ENCODE measurements at places on chromosomes 2 and 18.

- no peak for DNase-seq
These were observed 23.2 kb downstream of the DNAJC27 start for GRCh38 chr2:24948506-24948905.

DNA sequence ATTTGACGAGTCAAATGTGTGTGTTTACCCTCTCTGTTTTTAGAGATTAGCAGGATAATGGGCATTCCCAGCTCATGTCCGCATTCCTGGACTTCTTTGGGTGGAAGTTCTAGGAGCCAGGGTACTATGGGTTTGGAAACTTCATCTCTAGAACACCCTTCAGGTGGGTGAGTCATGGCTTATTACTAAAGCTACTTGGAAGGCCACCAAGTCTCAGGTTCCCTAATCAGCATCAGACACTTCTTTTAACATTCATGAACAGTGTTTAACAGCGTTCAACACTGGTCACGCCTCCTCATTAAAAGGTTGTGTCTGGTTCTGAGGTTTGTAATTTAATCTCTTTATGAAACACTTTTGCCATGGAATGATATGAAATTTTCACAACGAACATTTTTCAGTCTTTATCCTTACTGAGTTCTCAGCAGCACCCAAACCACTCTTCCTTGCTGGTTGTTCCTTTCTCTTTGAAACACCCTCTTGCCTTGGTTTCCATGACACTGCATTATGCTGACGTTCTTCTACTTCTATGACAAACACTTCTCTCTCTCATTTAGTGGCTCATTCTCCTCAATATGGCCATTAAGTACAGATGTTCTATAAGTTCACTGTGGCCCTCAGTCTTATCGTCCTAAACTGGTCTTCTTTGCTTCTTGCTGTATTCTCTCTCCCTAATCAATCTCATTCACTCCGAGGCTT is 49.3 kb downstream of the MMADHC start:
- no peak for DNase-seq

- DNase-seq: no peak
These were observed 4.5 kb downstream of the STK25 start for GRCh38 chr2:241503776-241504392.

DNA sequence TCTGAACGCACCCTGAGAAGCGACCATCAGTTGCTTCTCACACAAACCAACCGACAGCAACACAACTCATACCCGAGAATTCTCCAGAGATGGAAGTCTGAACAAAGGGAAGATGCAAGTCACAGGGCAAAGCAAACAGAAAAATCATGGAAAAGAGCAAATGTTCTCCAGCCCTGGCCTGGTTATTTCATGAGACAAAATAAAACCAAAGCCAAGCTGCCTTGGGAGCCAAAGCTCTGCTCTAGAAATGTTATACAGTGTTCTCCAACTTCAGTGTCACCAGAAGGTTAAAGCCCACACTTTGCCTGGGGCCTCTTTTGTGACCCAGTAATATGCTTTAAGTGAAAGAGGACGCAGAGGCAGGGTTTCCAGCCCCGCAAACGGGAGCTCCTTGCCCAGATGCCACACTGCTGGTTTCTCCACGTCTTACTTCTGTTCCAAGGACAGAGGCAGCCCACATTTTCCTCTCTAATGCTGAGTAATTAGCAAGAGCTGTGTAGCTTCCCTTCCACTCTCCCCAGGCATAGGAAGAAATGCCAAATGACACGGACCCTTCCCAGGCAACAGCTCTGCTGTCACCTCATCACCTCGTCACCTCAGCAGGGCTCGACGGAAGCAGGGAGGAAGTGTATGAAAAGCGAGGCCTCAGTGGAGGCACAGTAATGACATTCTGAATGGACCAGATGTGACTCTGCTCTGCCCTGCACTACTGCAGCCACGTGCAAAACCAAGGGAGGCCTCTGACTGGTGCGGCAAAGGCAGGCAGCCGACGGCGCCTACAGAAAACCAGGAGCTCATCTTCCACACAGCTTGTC is 64.7 kb downstream of the FBXO15 start:
- no peak for DNase-seq

DNA sequence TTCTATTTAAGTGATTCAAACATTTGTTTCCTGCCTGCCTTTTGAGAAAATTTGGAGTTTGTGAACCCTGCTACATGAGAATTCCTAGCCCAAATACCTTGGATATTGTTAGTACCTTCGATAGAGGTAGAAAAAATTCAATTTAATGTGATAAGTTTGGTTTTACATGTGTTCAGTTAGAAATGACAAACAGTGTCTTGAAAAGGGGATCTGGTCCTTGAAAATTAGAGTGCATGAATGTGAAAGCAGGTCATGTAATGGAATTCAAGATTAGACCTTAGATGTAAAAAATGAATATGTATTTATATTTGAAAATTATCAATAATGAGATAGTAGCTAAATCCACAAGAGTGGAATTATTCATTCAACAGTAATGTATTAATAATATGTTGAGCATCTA is 70.5 kb downstream of the PIK3C3 start:
- DNase-seq: no peak

- no peak for DNase-seq
These were observed 22.3 kb upstream of the ITM2C start for GRCh38 chr2:230842473-230842872.

DNA sequence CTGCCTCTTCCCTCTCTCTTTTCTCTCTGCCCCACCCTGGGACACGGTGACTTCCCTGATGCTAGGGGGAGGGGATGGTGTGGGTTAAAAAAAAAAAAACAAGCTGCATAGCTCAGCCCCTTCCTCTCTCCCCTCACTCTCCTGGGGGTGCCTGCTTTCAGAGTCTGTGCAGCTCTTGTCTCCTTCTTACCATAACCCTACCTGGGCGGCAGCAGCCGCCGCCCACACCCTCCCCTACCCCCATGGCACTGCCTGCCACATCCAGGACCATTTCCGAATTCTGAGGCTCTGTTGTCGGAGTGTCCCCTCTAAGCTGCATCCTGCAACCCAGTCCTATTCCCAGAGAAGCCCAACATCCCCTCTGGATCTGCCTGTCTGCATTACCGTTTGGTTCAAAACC is 16.0 kb downstream of the TTC32 start:
- DNase-seq: no peak

DNA sequence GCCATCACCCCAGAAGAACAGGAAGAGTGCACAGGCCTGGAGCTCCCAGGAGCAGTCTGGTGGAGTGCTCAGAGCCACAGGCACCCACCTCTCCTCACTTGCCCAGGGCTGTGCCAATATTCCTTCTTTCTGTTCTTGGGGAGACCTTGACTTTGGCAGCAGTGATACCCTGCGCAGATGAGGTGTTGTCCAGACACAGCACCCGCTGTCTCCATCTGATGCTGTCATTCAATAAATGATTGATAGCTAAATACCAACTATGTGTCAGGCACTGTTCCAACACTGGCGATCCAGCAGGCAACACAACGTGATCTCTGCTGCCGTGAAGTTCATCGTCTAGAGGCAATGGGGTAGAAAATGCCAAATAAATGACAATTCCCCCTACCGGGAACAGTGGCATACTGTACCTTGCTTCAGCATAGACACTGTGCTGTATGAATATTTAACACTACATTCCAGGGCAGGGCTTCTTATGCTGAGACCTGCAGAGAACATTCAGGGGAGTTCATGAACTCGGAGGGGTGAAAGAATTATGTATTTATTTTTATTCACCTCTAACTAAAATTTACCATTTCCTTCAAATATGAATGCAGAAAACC is 320.5 kb upstream of the NCKAP5 start:
- no peak for DNase-seq

GRCh38 chr2:43269074-43269572 is 42.7 kb upstream of the ZFP36L2 start:
- peak; percentile 97 for DNase-seq
